ENCODE measurements at places on chromosomes 2 and 18.

DNA sequence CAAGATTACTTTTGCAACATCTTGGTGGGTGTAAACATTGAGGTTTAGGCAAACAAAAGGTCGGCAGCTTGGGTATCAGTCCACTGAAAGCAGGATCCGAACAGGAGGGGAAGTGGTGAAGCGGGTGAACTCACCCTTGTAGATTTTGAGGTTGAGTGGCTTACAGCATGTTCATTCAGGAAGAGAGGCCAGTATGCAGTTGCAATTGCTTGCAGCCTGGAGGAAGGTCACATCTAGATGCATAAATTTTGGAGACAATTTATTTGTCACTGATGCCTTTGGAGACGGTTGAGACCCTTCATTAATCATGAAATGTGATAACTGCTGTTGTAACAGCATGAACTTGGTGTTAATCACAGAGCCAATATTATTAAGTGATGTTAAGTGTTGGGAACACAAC, 131.1 kb downstream of the LTBP1 start:
- DNase-seq, result no peak

- no peak for DNase-seq
These were observed 44.4 kb upstream of the TWSG1 start for GRCh38 chr18:9290156-9290555.

DNA sequence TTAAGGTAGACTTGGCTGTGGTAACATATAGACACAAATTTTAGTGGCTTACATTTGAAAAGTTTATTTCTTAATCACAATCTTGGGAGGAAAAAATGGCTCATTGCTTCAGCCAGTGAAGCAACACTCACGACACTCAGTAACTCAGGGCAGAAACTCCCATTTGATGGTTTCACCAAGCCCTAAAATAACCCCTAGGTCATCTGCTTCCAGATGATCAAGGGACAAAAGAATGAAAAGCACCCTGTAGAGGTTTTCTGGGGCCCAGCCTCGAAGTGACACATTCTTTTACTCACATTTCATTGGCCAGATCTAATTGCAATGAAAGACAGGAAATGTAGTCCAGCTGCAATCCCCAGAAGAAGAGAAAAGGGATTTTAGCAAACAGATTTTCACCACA, 275.9 kb downstream of the TMX3 start:
- no peak for DNase-seq

GRCh38 chr2:120989512-120990441, 254.1 kb downstream of the GLI2 start:
- no peak for DNase-seq
